Stimulated activated CD8-positive, alpha-beta memory T cell treated with anti-CD3 and anti-CD28 coated beads, Interleukin-4, amount 100 ng/mL, for 1 hour (primary cell): ENCODE measurements at places on chromosomes 5 and 9.

- no peak for DNase-seq
These were observed 284.1 kb downstream of the CTNND2 start for GRCh38 chr5:11620172-11620571.

- no peak for DNase-seq
These were observed 4.2 kb downstream of the WWC1 start for GRCh38 chr5:168295574-168296201.

DNA sequence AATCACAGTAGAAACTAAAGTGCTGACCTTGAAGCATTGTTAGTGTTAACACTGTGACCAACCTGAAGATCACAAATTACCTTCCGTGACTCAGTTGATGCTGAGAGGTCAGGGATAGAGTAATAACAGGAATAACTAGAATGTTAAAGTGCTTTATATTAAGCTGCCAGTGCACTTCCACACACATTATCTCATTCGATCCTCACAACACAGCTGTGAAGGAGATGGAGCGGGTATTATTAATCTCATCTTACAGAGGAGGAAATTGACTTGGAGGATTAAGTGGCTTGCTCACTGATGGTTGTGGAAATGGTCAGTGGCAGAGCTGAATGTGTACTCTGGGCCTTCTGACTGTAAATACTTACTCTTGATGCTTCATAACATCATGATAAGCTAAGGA, 252.5 kb upstream of the DMRT1 start:
- no peak for DNase-seq

DNA sequence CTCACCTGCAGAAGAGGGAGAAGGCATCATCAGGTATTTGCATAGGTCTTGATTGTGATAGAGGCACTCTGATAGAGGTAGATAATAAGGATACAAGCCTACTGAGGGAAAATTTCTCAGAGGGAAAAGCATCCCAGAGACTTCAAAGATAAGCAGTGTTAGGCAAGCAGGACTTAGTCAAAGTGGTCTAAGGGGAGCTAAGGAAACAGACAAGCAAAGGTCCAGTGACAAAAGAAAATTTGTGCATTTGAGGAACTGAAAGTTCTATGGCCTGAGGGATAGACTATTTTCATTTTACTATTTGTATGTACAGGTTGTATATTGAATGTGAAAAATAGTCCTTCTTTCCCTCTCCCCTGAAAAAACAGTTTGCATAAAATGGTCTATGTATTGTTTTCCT, 27.4 kb downstream of the OXCT1 start:
- DNase-seq: no peak

GRCh38 chr9:130900701-130901497, 4.3 kb upstream of the QRFP start:
- DNase-seq: no peak

DNA sequence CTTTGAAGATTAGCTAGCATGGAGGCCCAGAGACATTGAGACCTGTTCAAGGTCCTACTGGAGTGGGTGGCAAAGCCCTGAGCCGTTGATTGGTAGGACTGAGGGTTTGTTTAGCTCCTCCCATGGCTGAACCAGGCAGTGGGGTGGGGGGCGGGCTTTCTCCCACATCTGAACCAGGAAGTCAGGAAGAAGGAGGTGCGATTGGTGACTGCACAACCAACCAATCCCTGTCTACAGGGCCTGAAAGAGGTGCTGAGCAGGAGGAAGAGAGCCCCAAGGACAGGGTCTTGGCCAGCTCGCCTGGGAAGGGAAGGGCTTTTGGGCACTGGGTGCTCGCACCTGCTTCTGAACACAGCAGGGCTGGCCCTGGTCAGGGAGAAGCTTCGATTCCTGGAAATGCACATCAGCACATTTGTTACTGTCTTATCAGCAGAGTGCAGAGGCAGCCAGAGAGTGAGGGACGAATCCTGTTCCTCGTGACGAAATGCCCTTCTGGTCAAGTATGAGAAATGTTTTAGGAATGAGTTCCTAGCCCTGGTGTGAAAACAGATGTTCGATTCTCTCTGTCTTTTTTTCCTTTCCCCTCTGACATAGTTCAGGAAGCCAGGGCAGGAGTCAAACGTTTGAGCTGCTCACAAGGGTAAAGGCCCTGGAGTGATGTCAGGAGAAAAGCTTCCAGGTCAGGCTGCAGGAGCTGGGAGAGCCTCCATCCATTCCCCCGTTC, 294.8 kb upstream of the KLF4 start:
- no peak for DNase-seq

DNA sequence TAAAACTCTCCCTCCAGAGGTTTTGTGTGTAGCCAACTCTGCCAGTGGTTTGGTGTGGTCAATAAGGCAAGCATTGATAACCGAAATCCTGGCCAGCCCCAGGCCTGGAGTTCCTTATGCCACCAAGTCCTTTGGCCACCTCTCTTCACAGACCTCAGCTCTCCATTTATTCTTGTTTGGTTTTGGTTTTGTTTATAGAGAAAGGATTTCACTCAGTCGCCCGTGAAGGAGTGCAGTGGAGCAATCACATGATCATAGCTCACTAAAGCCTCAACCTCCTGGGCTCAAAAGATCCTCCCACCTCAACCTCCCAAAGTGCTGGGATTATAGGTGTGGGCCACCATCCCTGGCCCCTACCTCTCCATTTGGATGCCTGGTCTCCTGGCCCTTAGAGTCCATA, 55.4 kb upstream of the PPARGC1B start:
- DNase-seq: no peak

- DNase-seq: no peak
These were observed 118.4 kb downstream of the MARCHF3 start for GRCh38 chr5:126911986-126912385.

GRCh38 chr5:89218364-89218763, 335.4 kb upstream of the MEF2C start:
- DNase-seq: no peak

- DNase-seq: no peak
These were observed 6.8 kb upstream of the CKS2 start for GRCh38 chr9:89304020-89304833.

GRCh38 chr9:98954244-98954610, 10.5 kb downstream of the COL15A1 start:
- no peak for DNase-seq

GRCh38 chr5:151469992-151470391, 22.6 kb downstream of the SLC36A1 start:
- DNase-seq: no peak

DNA sequence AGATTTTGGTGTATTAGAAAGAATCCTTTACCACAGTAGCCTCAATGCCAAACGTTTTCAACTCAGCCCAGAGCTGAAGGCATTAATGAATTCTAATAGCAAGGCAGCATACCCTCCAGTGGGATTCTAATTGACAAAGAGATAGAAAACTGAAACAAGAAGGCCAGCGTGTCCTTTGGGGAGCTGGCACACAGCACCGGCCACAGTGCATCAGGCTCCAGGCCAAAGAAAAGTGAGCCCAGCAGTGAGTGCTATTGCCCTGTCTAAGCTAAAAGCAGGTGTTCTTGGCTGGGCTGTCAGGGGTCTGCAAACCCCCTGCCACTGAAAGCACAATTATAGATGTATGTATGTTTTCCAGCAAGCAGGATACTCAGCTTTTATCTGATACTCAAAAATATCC, 40.4 kb downstream of the PPIC start:
- no peak for DNase-seq

DNA sequence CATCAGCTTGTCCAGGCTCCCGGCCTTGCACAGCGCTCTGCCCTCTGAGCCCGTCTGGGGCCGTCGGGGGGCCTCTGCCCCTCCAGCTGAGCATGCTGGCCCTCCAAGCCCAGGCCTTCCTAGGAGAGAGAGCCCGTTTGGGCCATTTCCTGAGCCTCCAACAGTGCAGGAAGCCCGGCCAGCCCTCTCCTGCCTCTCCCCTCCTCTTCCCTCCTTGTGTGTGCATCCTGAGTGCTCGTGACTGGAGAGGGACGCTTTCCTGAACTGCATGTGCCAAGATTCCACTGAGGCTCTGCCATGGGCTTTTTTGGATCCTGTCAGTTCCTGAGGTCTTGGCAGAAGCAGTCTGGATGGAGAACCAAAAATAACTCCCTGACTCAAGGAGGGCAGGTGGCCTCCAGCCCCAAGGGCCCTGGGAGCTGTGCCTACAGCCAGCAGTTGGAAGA, 15.6 kb downstream of the OLFM1 start:
- no peak for DNase-seq

- DNase-seq: no peak
These were observed 110.4 kb upstream of the EPB41L4A start for GRCh38 chr5:112529525-112529924.

- DNase-seq: no peak
These were observed 27.5 kb upstream of the IRX4 start for GRCh38 chr5:1910081-1910760.
